ENCODE measurements at places on chromosomes 6 and 20. TPM values are rescaled to one million over a fixed set of nuclear protein-coding genes. Genes with fewer than 3 reads are reported as not detected.

SYCP2 gene
- 2.2 TPM for total RNA-seq

PNLDC1 gene
- 0.57 TPM for total RNA-seq

CLIC1 gene
- 430 TPM for total RNA-seq

C20orf144 gene
- not detected for total RNA-seq

PRDM13 gene
- total RNA-seq = not detected

DNA sequence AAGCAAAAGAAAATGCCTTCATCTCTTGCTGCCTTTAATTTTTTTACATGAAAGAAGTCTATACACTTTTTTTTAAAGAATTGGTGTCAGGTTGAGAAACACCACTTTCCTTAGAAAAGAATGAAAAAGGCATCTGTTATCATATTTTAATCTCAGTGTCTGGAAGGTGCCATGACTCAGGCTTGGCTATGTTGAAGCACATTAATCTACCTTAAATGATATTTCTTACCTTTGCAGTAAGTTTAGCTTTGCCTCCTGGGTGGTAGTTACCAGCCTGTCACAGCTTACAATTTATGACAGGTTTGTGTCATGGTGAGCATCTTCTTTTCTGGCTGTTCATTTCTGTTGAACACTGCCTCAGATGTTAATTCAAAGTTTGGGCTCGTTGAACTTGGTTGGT is 95.3 kb downstream of the RTN4IP1 start:
- no peak for DNase-seq

- no peak for DNase-seq
Observed at GRCh38 chr6:121453191-121453590, 17.7 kb downstream of the GJA1 start.

DNA sequence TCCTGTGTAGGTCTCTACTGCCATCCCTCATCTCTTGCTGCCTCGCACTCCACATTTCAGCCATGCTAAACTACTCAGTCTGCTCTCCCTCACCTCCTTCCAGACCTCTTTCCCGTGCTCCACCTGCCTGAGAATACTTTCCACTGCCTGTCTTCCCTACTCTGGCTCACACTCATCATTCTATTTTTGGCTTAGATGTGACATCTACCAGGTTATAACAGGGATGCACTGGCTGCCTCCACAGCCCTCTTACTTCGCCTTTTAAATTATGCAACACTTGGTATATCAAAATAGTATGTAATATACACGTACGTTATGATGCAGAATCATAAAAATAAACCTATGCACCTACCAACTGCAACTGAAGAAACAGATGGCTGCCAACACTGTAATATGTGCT is 222.8 kb upstream of the DTNBP1 start:
- DNase-seq = no peak

GRCh38 chr6:105226598-105227294 is 46.9 kb upstream of the POPDC3 start:
- DNase-seq = no peak

DNA sequence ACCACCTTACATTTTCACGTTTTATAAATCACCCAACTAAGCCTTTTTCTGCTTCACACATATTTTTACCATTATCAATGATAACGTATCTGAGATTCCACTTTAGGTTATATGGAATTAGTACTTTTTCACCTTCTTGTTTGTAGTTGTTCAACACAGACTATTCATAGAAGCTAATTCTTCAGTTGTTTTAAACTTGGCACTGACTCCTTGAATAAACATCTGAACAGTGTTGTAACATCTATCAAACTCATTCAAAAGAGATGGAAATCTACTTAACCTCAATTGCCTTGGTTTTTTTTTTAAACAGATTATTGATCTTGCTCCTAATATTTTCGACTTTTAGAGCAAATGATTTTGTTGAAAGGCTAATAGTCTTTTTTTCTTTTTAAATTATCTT is 34.2 kb downstream of the PTPRA start:
- DNase-seq = no peak

GRCh38 chr6:138555421-138555988 is 56.2 kb upstream of the NHSL1 start:
- DNase-seq = no peak

DNA sequence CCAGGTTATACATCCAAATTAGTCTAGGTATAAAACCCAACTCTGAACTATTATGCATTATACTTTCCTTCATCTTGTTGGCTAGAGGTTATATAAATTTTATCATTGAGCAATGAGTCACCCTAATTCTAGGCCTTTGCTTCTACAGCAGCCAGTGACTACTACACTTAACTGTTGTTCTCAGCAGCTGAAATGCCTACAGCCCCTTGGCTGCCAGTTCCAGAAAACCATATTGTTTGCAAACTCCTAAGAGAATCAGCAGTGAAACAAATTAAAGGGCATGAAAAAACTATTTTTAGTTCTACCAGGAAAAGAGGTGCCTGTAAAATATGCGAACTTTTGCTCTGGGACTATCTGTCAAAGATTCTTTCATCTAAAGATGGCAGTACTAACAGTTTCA is 292.8 kb downstream of the FRK start:
- no peak for DNase-seq

GRCh38 chr6:14023855-14024254 is 93.7 kb upstream of the CD83 start:
- no peak for DNase-seq

DNA sequence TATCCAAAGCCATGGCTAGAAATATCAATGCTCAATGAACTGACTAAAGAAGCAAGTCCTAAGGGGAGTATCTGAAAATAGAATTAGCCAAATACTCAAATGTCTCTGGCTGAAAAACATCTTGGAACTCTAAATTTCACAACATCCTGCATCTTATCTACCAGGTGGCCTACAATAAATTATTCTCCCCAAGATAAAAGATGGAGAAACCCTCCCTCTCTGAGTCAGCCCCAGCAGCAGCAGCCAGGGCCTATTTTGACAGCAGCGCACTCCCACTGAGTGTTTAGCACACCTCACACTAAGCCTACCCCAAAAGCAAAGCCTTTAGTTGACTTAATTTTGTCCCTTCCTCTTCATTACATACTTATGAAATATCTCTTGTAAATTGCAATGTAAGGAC is 5.9 kb downstream of the CALHM6 start:
- no peak for DNase-seq

DNA sequence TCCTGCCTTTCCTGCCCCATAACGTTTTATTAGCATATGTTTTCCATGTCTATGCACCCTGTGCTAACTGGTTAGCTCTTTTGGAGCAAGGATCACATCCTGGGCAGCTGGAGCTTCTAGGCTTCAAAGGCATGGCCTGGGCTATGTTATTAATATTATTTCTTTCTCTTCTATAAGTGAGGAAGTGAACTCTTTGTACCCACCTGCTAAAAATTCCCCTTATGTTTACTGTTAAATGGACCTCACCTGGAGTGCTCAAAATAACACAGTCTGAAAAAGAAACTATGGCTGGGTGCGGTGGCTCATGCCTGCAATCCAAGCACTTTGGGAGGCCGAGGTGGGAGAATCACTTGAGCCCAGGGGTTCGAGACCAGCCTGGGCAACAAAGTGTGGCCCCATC is 97.8 kb downstream of the TNFAIP3 start:
- DNase-seq = no peak

GRCh38 chr6:2881423-2881822 is 21.7 kb downstream of the SERPINB9 start:
- no peak for DNase-seq

GRCh38 chr6:151482290-151482689 is 11.5 kb upstream of the CCDC170 start:
- DNase-seq = no peak

- no peak for DNase-seq
Observed at GRCh38 chr6:111597291-111598086, 8.2 kb downstream of the TRAF3IP2 start.

Measured in lower leg skin (tissue), 4 donors.